ENCODE measurements at places on chromosomes 3 and 15.

GRCh38 chr15:92429378-92430068, 35.8 kb downstream of the ST8SIA2 start:
- DNase-seq: no peak

- no peak for DNase-seq
These were observed 24.0 kb upstream of the HGD start for GRCh38 chr3:120705884-120706582.

DNA sequence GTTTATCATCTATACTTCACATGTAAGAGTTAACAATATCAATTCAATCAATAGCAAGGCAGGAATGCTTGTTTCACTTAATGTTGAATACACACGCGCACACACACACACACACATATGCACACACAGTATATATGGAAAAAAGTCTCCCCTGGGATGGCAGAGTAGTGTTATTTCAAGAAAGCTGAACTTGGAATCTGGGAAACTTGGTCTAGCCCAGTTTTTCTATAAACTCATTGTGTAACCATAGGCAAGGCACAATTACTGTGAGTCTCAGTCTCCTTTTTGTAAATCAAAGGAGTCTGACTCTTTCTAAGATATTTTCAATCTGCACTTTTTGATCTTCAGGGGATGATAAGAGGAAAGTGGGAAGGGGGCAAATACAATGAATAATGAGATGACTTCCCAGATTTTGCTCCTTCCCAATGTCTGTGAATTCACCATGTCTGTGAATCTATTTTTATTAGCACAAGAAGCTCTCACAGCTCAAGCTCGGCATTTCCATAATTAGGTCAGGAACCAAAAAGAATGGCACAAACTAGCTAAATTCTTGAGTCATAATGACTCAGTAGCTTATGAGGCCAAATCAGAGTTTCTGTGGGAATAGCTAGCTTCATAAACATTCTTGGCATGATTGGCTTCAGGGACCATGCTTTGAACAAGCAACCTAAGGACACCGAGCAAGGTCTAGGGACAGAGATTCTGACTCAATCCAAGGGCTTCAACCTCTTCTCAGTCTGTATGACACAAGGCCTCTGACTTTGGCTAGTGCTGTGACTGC, 227.4 kb upstream of the DCBLD2 start:
- no peak for DNase-seq

- no peak for DNase-seq
These were observed 2.7 kb downstream of the LIPH start for GRCh38 chr3:185549651-185550111.

- DNase-seq: no peak
These were observed 17.9 kb upstream of the NIT2 start for GRCh38 chr3:100316641-100317069.

DNA sequence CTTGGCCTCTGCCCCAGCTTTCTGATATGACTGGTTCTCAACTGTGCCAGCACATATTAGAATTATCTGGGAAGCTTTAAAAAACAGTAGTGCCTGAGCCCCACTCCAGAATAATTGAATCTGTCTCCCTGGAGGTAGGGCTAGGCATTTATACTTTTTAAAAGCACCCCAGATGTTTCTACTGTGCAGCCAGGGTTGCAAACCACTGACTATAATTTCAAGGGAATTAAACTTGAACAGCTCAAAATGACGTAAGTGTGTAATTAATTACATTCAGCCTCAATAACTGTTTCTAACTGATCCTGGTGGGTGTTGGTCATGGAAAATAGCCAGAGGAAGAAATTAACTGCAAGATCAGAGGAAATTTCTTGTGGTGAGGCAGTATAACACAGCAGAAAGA, 4.4 kb upstream of the IRAK2 start:
- no peak for DNase-seq

DNA sequence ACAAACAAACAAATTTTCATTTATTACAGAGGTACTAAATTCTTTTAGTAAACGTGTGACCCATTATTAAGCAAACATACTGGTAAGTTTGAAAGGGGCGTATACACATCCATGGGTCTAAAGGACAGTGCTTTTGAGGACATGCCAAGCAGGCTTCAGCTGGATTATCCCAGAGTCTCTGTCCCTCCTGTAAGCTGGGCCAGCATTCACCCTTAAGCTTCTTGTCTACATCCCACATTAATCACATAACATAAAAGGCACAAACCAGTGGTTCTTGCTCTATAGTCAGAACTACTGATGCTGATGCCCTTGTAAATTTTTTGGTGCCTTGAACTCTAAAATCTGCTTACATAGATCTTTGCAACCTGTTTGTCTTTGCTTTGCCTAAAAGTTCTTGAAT, 150.8 kb upstream of the BNIP2 start:
- DNase-seq: no peak
